Uterus (tissue), 4 donors: ENCODE measurements at places on chromosomes 3 and 15. TPM values are rescaled to one million over a fixed set of nuclear protein-coding genes. Genes with fewer than 3 reads are reported as not detected.

ITIH1 gene
- not detected for total RNA-seq

GRCh38 chr3:51680663-51681230 is 9.7 kb downstream of the TEX264 start:
- DNase-seq, result no peak

B3GALNT1 gene
- total RNA-seq, result 15.3 TPM

ATP13A4 gene
- 5.9 TPM for total RNA-seq

DNA sequence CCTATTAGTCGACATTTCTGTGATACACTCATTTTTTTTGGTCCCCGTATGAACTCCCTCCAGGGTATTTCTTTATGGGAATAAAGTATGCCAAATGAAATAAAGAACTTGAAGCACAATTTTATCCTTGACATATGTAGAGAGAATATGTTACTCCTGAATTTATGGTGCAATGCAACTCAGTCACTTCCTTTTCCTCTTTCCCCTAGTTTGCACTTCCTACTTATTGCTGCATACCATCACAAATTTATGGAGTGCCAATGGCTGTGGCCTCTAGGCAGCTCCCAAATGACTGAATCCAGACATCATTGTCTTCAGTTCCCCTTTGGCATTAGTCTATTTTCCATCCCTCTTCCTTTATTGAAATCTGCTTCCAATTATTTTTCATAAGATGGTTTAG is 403.5 kb downstream of the FHIT start:
- no peak for DNase-seq
